ENCODE measurements at places on chromosomes 7 and 10.

- DNase-seq: no peak
Observed at GRCh38 chr10:69644658-69645295, 14.7 kb downstream of the FAM241B start.

DNA sequence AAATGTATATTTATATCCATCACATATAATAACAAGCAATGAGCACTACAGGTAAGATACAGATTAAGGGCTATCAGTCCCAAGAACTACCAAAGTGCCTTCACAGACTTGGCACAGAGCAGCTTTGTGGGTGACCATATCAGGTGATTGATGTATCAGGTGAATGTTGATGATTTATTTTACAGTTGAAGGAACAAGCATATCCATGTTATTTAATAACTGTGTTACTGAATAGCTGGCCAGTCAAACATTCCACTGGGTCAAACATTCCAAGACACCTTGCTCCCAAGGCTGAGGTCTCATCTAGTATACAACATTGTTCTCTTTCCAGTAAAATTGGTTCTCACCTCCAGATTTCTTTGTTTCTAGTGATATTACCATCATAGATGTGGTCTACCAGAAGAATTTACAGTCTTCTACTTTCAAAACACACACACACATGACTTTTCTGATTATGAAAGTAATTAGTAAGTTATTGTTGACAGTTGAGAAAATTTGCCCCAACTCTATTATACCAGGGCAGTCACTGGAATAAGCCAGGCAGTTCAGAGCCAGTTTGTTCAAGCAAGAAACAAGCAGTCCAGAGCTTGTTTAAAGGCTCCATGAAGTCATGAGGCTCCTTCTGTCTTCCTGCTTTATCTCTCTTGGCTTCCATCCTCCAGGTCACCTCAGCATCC is 68.2 kb downstream of the ELAPOR2 start:
- DNase-seq: no peak

- DNase-seq: no peak
Observed at GRCh38 chr10:102540023-102540422, 36.3 kb downstream of the SUFU start.

DNA sequence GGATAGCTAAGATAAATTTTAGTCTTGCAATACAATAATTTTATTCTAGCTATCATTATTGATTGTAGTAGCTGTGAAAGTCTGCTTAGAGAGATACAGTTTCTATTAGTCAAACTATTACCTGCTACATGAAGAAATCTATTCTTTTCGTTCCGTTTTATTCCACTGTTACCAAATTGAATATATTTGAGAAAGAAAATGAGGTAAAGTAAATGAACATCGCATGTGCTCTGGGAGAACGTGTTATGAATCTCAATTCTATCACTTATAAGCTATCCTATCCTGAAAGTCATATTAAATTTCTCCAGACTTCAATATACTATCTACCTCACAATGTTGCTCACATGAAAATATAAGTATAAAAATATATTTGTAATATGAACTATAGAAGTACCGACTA is 21.3 kb downstream of the GRM3 start:
- no peak for DNase-seq

DNA sequence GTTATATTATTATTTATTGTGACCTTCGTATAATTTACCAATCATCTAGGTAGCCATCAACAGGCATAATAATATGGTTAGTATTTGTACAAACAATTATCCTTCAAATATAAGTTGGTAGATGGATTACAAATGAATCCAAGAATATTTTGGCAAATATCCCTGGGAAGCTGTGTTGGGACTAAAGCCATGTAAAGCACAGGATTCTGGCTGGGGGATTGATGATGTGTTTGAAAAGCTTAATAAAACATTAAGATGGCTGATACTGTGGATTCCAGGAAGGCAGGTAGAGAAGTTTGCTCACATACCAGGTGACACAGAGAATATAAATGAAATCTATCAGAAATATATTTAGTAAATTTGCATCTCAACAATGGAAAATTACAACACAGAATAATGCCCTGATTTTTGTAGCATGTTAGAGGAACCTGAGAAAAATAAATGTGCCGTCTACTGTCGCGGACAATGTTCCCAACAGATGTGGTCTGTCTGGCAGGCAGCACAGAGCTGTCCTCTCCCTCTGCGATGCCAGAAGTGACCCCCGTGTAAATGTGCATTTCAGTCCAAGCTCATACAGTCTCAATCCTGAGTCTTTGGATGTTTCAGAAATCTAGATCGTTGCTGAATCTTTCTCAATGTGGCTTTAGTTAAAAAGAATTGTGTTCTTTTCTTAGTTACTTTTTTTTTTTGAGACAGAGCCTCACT is 125.0 kb downstream of the TEX36 start:
- no peak for DNase-seq

DNA sequence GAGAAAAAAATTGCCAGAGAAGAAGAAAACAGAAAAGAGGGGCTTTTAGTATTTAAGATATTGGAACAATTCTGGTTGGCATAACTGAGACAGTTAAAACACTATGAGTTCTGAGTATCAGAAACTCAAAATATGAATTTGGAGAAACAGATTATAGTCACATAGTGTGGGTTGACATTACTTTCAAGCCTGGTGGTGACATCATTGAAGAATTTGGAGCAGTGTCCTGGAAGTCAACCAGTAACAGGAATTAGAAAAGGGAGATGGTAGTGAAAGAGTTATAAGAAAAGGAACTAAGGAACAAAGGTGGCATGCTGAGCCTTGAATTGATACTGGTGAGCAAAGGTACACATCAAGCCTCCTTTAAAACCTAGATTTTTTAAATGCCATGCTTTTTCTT is 88.2 kb downstream of the ZNF438 start:
- DNase-seq: no peak

- no peak for DNase-seq
Observed at GRCh38 chr10:131775433-131775832, 125.4 kb upstream of the PPP2R2D start.
